ENCODE measurements at places on chromosomes 6 and 20.

DNA sequence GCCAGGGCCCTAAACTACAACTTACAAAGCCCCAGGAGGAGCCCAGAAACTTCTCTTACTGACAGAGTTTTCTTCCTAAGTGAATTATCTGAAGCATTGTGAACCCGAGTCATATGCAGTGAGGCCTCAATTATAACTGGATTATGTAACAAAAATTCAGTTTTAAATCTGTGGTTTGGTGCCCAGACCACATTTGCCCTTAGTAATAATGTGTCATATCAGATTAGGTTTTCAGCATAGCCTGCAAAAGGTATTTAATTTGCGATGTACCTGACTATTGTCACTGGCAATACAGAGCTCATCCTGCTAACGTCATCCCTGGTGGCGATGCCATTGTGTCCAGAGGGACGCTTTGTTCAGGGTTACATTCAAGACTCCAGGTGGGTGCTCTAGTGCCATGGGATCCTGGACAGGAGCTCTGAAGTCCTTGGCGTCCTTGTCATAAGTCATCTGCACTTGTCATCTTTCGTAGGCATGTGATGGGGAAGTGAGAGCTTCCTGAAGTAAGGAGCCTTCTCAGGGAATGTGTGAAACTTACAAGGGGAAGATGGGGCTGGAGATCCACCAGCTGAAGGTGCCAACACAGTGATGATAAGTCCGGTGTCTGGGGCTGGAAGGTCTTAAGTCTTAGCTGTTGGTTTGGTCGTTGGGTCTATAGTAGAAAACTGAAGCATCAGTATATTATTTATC is 65.1 kb downstream of the HIVEP1 start:
- DNase-seq = no peak

- DNase-seq = no peak
These were observed at the start of gene ADGRF5 for GRCh38 chr6:46921731-46922130. TSS of gene ADGRF5 (minus strand) at chr6:46921938. CDS start at chr6:46906762, 15,176 bp downstream.

DNA sequence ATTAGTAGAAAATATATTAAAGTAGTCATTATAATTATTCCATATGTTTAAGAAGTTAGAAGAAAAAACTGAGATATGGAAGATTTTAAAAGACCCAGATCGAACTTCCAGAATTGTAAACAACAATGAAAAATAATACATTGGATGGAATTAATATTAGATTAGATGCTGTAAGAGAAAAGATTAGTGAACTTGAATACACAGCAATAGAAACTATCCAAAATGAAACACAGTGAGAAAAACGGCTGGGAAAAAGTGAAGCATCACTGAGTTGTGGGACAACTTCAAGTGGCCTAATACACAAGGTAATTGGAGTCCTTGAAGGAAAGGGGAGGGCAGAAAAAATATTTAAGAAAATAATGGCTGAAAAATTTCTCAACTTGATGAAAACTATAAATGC is 4.2 kb upstream of the TTBK1 start:
- no peak for DNase-seq

DNA sequence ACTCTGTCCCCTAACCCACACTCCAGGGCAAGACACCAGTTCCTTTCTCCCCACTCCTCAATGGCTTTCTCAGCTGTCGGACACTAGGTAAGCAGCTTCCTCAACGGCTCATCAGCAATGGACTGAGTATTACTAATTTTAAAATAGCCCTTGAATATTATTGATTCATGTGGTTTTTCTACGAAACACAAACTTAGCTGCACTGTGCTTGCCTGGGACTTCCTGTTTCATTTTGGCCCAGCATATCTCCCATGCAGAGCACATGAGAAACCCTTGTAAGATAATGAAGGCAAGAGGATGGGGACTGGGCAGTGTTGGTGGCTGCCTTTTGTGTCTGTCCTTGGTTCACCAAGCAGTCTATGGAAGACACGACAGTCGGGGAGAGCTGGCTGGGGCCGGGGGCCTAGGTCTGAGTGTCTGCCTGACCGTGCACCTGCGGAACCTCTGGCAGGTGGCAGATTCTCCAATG is 48.9 kb downstream of the RNASET2 start:
- no peak for DNase-seq

DNA sequence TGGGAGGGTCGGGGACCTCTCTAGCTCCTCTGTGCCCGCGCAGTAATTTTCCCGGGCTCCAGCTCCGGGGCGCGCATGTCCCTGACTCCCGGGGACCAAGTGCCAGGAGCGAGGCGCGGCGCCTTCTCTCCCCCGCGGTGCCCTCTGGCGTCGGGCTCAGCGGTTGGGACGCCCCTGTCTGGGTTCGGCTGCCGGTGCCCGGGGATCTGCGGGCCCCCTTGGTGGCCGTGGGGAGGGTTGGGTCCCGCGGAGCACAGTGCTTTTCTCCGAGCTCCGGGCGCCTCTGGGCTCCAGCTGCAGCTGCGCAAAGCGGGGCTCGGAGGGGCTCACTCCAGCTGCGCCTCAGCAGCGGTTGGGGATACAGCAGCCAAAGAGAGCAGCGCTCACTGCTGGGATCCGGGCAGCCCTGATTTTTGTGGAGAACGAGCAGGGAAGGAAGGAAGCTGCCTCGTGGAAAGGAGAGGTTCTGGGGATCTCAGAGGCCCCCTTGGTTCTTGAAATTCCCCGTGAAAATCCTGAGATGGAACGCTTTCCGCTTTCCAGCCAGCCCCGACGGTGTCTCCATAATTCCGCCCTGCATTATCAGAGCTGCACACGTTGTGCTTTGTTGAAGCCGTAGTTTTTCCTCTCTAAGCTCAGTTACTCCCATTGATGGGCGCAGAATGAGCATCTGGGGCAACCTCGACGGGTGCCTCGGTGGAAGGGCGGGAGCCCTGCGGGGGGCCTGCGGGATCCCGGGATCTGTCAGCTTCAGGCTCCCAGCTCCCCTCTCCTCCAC is 861 bp downstream of the PPP1R14C start:
- no peak for DNase-seq

DNA sequence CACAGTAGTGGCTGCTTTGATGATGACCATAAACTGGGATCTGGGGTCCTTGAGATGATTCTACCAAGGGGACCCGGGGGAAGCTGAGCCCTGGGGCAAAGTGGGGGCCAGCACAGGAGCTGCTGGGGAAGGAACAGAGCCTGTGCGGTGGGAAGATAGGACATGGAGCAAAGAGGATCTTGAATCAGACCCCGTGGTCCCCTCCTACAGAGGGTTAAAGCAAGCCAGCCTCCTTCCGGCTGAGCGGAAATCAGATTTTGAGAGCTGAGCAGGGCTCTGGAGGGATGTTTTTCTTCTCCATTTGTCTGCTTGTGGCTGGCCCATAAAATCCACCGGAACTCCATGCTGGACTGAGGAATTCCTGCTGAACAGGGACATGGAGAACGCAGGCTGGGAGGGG is 10.1 kb upstream of the TCF15 start:
- no peak for DNase-seq

DNA sequence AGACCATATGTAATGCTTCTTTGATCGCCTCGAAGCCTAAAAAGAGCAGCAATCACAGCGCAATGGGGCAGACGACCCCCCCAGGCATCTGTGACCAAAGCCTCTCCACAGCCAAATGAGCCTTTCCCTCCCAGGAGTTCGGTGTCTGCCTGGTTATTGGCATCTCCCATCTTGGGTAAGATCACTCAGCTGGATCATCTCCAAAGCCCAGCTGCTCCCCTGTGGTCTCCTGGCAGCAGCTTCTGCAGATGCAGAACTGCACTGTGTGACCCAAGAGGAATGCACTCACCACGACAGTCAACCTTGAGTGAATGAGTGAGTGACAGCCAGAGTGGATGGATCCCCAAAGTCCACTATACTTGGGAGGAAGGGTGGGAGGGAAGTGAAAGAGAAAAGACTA is 44.8 kb upstream of the IYD start:
- DNase-seq = no peak

GRCh38 chr6:104017410-104018381 is 842.0 kb downstream of the HACE1 start:
- DNase-seq = no peak

- no peak for DNase-seq
These were observed 73.9 kb downstream of the PHACTR3 start for GRCh38 chr20:59678288-59678687.

GRCh38 chr6:62129127-62129526 is 156.9 kb downstream of the KHDRBS2 start:
- DNase-seq = no peak

- DNase-seq = no peak
These were observed 7.2 kb downstream of the E2F3 start for GRCh38 chr6:20408851-20409250.

GRCh38 chr20:61934716-61935530 is 130.8 kb downstream of the TAF4 start:
- DNase-seq = no peak

DNA sequence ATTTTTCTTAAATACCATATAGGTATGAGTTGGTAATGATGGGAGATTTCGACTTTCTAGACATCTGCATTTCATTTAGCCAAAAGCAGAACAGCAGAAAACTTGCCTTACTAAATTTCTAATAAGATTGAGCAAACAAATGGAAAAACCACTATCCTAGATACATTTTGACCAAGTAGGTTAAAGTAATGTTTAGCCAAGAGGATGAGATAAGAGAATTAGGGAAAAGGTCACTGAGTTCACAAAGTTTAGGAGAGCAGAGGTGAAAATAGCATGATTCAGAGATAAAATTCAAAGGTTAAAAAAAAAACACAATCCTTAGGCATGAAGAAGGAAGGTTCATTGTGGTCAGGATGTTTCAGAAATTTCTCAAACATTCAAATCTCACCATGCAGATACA is 450.3 kb downstream of the CD83 start:
- no peak for DNase-seq

- DNase-seq = no peak
These were observed 410.5 kb downstream of the QKI start for GRCh38 chr6:163825033-163825432.

DNA sequence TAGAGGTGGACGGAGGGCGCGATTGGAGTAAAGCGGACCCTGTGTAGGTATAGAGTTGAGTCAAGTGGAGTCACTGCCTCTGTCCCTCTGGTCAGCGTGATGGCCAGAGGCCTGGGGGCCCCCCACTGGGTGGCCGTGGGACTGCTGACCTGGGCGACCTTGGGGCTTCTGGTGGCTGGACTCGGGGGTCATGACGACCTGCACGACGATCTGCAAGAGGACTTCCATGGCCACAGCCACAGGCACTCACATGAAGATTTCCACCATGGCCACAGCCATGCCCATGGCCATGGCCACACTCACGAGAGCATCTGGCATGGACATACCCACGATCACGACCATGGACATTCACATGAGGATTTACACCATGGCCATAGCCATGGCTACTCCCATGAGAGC is 479 bp downstream of the SLC39A7 start:
- DNase-seq = no peak

GRCh38 chr6:135395136-135395535 is 102.4 kb downstream of the AHI1 start:
- DNase-seq = no peak

- no peak for DNase-seq
These were observed 4.6 kb upstream of the LSM14B start for GRCh38 chr20:62117658-62118057.

- no peak for DNase-seq
These were observed 23.9 kb downstream of the MYH7B start for GRCh38 chr20:34979366-34980153.

- DNase-seq = no peak
These were observed 48.1 kb downstream of the TCP11 start for GRCh38 chr6:35093118-35093445.

- peak; percentile 57 for DNase-seq
These were observed 35.3 kb downstream of the FOXP4 start for GRCh38 chr6:41581381-41581991.

Measured in stromal cell of bone marrow (primary cell).